GM12892 (cell line): ENCODE measurements at places on chromosomes 4 and X.

DNA sequence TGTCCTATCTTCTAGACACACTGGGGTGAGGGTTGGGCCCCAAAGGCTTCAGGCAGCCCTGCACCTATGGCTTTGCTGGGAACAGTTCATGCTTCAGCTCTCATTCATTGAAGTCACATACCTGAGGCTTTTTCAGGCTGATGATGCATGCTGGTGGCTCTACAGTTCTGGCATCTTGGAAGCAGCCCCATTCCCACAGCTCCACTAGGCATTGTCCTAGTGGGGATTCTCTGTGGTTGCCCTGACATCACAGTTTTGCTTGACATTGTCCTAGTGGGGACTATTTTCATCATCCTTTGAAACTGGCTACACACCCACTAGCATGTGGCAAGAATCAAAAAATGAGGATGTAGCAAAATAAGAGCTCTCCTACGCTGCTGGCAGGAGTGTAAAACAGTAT is 37.7 kb upstream of the C4orf17 start:
- DNase-seq = no peak

DNA sequence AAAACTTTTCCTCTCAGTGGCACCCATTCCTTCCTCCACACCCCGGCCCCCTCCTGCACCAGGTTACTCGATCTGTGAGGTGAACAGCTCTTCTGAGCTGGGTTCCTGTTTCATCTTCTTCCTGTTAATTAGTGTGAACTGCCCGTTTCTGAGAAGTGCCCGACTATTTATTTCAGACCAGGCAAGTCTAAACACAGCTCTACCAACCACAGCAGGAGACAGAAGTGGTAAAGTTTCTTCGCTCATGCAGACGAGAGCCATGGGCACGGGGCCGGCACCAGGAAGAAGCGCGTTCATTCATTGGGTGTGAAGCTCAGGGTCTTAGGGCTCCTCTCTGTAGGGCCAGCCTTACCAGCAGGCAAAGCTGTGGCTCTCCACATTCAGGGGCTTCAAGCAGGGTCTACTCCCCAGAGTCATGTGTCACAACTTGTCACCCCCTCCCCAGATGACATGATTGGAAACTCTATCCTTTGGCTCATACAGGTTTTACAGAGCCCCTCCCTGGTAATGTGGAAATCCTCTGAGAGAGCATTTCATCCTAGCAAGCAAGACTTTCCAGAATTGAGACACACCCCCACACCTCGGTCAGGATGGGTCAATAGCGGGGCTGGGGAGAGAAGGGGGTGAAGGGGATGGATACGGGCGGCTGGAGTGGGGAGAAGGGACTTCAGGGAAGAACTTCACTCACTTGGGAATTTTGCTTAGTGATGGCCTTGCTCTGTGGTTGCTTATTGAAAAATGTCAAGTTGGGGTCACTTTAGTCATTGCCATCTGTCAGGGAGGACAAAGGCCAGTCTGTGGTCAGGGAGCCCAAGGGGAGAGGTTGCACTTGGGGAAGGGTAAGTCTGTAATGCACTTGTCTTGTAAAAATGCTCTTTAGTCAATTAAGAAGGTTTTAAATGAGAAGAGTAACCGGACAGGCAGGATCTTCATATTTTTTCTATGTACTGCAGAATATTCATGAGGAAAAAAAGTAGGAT is 121.6 kb upstream of the TRIM2 start:
- no peak for DNase-seq

DNA sequence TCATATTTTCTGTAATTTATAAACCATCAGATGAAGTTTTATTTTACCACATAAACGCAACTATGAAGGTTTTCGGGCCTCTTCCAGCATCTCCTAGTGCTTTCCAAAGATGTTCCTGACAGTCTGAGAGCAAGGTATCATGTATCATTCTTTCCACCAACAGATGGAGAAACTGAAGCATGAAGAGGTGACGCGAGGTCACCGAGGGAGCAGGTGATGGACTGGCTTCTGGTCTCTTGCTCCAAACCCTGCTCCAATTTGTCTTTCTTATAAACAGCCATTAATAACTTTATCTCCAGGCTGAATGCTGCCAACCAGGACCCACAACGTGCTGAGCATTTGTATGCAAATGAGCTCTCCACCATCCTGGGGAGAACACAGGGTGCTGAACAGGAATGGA is 86.3 kb upstream of the MAML3 start:
- DNase-seq = no peak

DNA sequence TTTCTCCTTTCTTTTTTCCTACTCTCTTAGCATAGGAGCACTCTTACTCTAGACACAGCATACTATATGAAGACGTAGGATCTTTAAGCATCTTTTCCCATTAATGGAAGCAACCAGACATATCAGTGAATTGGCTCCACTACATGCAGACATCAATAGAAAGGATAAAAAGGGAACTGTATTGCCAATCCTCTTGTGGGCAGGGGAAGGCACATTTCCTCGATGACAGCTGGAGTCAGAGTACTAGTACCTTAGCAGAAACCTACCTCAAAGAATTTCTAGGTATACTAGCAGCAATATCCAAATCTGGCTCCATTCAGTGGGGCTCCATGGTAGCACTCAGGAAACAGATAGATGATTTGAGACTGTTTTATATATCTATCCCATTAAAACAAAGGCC is 20.1 kb downstream of the CYBB start:
- no peak for DNase-seq

- DNase-seq = no peak
These were observed 489.2 kb upstream of the CTSO start for GRCh38 chr4:156442912-156443311.

GRCh38 chr4:152668338-152668964 is 11.3 kb downstream of the TMEM154 start:
- no peak for DNase-seq

DNA sequence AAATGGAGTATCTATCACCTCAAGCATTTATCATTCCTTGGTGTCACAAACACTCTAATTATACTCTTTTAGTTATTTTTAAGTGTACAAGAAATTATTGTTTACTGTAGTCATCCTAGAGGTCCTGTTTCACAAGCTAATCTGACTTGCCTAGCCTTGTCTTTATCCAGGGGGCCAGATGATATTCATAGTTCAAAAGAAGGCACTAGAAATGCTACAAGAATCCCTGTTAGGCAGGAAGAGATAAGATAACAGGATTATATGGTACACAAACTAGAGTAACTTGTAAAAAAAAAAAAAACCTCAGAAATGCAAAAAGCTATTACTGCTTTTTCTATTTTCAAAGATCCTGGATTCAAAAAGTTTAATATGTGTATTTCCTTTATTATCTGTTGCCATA is 95.8 kb downstream of the MBNL3 start:
- DNase-seq = no peak

DNA sequence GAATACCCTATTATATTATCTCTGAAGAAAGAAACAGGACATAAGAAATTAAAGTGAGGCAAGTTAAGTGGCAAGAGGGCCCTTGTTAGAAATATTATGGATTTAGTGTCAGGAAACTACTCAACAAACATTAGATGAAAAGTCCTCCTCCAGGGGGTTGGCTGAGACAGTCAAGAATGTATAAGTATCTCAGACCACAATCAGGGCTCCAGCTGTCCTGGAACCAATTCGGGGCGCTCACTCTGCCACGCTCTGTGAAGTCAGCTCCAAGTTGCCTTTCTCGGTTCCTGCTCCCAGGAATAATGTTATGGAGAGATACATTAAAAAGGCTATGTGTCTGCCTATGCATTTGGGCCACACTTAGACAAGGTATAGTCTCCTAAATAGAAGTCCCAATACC is 73.3 kb downstream of the RASGEF1B start:
- no peak for DNase-seq

DNA sequence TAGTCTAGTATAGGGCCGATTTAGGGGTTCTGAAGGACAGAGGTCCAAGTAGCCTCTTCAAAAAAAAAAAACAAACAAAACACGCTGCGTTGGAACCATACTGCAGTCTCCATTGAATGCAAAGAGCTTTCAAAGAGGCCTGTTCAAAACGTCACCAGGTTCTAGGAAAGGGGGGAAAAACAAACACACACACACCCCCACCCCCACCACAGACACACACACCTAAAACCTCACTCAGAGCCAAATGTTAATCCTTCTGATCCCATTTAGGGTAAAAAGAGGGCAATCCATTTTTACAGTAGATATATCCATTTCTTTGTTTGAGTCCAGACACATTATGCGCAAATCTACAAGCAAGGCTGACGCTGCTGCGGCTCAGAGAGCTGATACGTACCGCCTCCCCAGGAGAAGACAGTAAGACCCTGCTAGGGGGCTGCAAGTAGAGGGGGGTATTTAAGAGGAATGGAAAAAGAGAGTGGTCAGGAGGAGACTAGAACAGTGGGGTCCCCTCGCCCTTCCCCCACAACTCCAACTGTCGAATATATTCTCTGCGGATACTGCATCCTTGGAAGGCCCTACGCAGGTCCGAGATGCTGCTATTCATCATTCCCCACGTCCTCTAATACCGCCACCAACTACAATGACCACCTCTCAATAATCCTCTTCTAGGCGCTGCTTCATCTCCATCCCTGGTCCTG is 1.3 kb downstream of the NKRF start:
- no peak for DNase-seq

GRCh38 chr4:174317531-174317930 is 33.8 kb downstream of the CEP44 start:
- DNase-seq = no peak

- no peak for DNase-seq
These were observed 142.4 kb upstream of the GLRA2 start for GRCh38 chrX:14386981-14387380.

DNA sequence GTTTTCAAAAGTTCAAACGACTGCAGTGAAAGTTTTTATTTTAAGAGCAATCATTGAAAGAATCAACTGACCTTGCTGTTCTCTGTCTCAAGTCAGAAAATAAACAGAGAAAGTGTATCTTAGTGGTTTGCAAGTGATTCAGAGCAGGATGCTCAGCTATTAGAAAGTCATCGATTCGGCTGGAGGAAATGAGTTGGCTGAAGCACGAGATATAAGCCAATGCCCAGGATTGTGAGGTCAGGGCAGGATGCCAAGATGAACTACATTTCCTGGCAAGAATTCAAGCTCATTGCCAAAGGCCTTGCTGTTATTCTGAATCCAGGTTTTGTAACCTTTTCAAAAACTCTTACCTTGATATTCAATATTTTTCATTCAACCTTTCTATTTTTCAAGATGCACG is 541.4 kb upstream of the BOD1L1 start:
- no peak for DNase-seq

- DNase-seq = no peak
These were observed 172.9 kb downstream of the SOWAHB start for GRCh38 chr4:76725039-76725438.

GRCh38 chrX:150899191-150899757 is 806 bp upstream of the CD99L2 start:
- no peak for DNase-seq

DNA sequence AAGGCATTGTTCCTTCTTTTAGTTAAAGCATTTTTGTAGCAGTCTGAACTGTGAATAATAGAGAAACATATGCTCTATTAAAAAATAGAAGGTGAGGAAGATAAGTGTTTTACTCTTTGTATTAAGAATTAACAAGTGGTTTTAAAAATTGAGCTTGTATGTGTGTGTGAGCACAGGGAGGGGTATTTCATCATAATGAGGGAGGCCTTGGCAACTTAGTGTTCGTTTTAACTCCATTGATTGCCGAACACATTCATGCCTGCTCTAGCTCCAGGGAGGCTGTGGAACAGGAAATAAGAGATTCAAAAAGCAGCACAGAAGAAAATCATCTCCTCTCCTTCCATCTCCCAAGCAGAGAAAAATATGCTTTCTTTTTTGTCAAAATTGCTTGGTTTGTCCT is 14.8 kb downstream of the SHROOM3 start:
- DNase-seq = no peak

DNA sequence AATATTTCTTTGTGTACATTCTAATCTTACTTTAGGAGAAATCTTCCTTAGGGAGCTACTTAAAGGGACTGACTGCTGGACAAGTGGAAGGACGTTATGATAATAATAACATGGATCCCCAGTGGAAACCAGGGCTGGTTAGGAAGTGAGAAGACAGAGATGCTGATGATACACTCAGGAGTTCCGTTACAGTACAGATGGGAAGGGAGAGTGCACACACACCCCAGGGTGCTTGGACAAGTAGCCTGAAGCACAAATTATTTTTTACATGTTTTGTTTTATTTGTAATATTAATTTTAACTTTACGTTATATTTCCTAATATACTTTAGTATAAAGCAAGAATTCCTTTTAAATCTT is 84.1 kb downstream of the BMPR1B start:
- DNase-seq = no peak

- no peak for DNase-seq
These were observed 10.3 kb downstream of the FGF2 start for GRCh38 chr4:122836941-122837340.

- DNase-seq = no peak
These were observed 1571.9 kb downstream of the ADGRL3 start for GRCh38 chr4:62771983-62772557.

GRCh38 chrX:21963731-21964405 is 23.4 kb downstream of the SMS start:
- no peak for DNase-seq

DNA sequence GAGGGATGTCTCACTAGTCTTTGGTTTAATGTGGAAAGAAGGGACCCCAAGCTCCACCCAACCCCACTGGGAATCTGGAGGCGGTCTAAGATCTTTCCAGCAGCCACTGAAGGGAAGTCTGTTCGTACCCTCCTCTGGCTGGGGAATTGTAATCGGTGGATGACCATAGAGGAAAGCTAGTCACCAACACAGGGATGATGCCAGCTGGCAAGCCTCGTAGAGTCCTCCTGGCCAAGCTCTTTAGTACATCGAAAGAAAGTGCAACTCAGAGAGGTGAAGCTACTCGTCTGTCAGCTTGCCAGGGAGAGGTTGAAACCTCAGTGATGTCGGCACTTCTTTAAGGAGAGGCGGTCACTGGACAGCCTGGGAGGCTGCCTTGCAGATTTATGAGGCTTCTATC is 58.7 kb downstream of the MAMLD1 start:
- DNase-seq = no peak

DNA sequence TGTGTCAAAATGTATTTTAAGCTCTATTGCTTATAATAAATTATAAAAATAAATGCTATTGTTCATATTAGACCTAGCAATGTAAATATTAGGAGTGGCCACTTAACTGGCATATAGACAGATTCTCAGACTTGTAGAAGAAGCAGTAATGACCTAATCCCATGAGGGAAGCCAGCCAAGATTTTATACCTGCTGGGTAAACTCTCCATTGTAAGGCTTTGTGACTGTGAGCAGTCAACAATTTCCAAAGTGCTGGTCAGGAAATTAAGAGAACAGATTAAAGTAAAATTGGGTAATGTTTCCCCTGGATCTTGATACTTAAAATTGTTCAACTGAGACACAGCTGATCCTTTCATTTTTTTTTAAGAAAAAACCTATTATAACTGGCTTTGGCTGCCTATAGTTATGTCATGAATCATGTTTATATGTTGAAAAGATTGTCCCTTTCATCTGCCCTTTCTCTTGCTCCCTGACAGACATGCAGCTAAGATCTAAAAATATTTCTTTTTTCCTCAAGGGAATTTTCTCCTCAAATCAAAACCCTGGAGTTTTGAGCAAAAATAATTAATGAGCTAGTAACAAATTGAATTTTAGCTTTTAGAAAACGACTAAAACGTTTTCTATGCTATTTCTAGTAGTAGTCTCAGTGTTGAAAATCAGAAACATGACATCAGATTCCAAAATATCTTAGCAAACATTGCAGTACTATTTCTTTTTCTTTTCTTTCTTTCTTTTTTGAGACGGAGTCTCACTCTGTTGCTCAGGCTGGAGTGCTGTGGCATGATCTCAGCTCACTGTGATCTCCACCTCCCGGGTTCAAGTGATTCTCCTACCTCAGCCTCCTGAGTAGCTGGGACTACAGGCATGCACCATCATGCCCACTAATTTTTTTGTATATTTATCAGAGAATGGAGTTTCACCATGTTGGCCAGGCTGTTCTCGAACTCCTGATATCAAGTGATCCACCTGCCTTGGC is 77.9 kb downstream of the ADGRL3 start:
- DNase-seq = no peak

- DNase-seq = no peak
These were observed 57.6 kb downstream of the SLC4A4 start for GRCh38 chr4:71396382-71396781.
